Astrocyte (in vitro differentiated cells and primary cell): ENCODE measurements at places on chromosomes 3 and 15. TPM values are rescaled to one million over a fixed set of nuclear protein-coding genes. Genes with fewer than 3 reads are reported as not detected.

- H3K4me3 ChIP-seq, result no peak overlapping the region
- H3K27ac ChIP-seq, result no peak overlapping the region
- DNase-seq, result peak; percentile 63
- H3K36me3 ChIP-seq, result no peaks in the 10 kb centered on the region
These were observed 13.4 kb downstream of the TMEM207 start for GRCh38 chr3:190436331-190436730.

DNA sequence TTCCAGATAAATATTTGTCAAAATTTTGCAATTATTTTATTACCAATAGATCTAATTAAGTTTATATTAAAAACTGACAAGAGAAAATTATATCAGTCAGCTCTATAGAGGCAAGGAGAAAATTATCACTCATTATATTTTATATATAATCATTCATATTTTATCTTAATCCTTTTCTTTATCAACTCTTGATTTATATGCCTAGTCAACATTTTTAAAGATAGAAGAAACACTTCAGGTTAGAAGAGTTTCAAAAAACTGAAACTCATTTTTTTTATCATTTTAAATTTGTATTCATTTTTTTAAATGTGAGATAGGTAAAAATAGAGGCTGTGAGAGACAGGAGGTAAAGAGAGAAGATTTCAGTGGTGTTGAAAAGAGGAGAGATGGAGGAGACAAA is 217.3 kb upstream of the P2RY1 start:
- H3K4me1 ChIP-seq, result no peaks in the 10 kb centered on the region
- DNase-seq, result no peak
- no peaks in the 10 kb centered on the region for H3K36me3 ChIP-seq
- H3K27ac ChIP-seq, result no peak overlapping the region

- no peaks in the 10 kb centered on the region for H3K27me3 ChIP-seq
- no peak overlapping the region for H3K27ac ChIP-seq
- H3K4me1 ChIP-seq, result no peaks in the 10 kb centered on the region
- no peak overlapping the region for H3K4me3 ChIP-seq
- H3K36me3 ChIP-seq, result peaks cover 7% of the 10 kb centered on the region
- DNase-seq, result no peak
These were observed 10.5 kb downstream of the TTC23 start for GRCh38 chr15:99238849-99239248.

POMGNT2 gene
- total RNA-seq, result 13.0 and 13.7 TPM in 2 replicates

GRCh38 chr3:62233065-62233464 is 140.3 kb downstream of the FEZF2 start:
- H3K4me3 ChIP-seq, result no peak overlapping the region
- no peaks in the 10 kb centered on the region for H3K36me3 ChIP-seq
- no peak overlapping the region for H3K27ac ChIP-seq
- no peaks in the 10 kb centered on the region for H3K27me3 ChIP-seq

DNA sequence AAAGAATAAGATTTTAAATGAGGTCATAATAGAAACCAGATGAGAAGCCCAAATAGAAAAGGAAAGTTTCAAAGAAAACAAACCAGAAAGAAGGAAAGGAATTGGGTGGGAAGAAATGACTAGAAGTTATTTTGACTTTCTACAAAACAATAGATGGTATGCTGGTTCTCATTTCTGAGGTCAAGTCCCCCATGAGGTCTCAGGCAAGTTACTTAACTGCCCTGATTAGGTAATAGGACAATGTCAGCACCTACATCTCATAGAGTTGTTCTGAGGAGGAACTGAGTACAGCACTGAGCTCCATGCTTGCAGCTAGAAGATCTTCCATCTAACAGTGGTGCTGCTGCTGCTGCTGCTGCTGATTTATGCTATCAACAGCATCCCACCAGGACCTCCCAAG is 185.9 kb downstream of the ERC2 start:
- no peak overlapping the region for H3K27ac ChIP-seq
- H3K27me3 ChIP-seq, result peaks cover 32% of the 10 kb centered on the region
- no peak for DNase-seq
- H3K36me3 ChIP-seq, result no peaks in the 10 kb centered on the region
- no peaks in the 10 kb centered on the region for H3K4me1 ChIP-seq

CELF6 gene
- total RNA-seq, result 0.41 TPM in 1 of 2 replicates, not detected in the other

- H3K27me3 ChIP-seq, result no peaks in the 10 kb centered on the region
- no peak overlapping the region for H3K4me3 ChIP-seq
- DNase-seq, result no peak
- H3K4me1 ChIP-seq, result peaks cover 5% of the 10 kb centered on the region
These were observed 124.9 kb downstream of the PTPRG start for GRCh38 chr3:61686228-61686648.

RTP3 gene
- not detected in 2 replicates for total RNA-seq

VIPR1 gene
- total RNA-seq, result 0.68 TPM in 1 of 2 replicates, not detected in the other

ATP11B gene
- 42.8 and 43.9 TPM in 2 replicates for total RNA-seq

- no peaks in the 10 kb centered on the region for H3K27me3 ChIP-seq
- DNase-seq, result no peak
- no peak overlapping the region for H3K27ac ChIP-seq
- H3K4me1 ChIP-seq, result no peaks in the 10 kb centered on the region
- no peak overlapping the region for H3K4me3 ChIP-seq
These were observed 418.5 kb upstream of the GOLIM4 start for GRCh38 chr3:168514252-168514651.

DNA sequence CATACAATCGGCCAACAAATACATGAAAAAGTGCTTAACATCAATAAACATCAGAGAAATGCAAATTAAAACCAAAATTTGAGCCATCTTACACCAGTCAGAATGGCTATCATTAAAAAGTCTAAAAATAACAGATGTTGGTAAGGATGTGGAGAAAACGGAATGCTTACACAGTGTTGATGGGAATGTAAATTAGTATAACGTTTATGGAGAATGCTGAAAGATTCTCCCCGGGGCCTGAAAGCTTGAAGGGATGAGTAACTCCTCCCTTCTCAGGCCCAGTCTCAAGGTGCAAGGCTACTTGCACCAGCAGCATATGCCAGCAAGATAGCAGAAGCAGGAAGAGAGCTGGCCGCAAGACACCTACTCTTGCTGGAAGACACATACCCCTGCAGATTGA is 123.7 kb upstream of the NLGN1 start:
- no peaks in the 10 kb centered on the region for H3K36me3 ChIP-seq
- H3K4me1 ChIP-seq, result no peaks in the 10 kb centered on the region
- H3K27me3 ChIP-seq, result no peaks in the 10 kb centered on the region
- H3K27ac ChIP-seq, result no peak overlapping the region

DNA sequence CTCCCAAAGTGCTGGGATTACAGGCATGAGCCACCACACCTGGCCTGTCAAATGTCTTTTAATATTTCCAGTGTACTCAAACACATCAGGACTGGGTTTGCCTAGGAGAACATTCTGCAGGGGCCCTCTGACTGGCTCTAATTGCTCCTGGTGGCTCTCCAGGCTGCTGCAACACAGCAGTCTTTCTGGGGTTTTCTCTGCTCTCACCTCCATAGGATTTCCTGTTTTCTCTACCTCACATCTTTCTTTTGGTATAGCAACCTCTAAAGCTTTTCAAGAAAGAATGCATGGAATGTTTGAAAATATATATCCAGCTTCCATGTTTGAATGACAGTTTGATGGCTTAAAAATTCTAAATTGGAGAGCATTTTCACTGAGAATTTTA is 83.3 kb upstream of the IGSF10 start:
- H3K27ac ChIP-seq, result no peak overlapping the region

- no peaks in the 10 kb centered on the region for H3K36me3 ChIP-seq
- no peak for DNase-seq
- H3K27me3 ChIP-seq, result no peaks in the 10 kb centered on the region
- H3K27ac ChIP-seq, result peak overlapping the region; percentile 95
These were observed 481 bp upstream of the DYNC1LI1 start for GRCh38 chr3:32571192-32571485.

GRCh38 chr3:73259856-73260255 is 198.4 kb downstream of the EBLN2 start:
- DNase-seq, result peak; percentile 13
- no peak overlapping the region for H3K27ac ChIP-seq
- no peak overlapping the region for H3K4me3 ChIP-seq
- H3K4me1 ChIP-seq, result no peaks in the 10 kb centered on the region
- H3K27me3 ChIP-seq, result no peaks in the 10 kb centered on the region
- H3K36me3 ChIP-seq, result no peaks in the 10 kb centered on the region

FGF12 gene
- 1.4 and 1.8 TPM in 2 replicates for total RNA-seq

GOLGA8R gene
- total RNA-seq, result 1.6 and 2.8 TPM in 2 replicates

NMB gene
- 6.1 and 6.4 TPM in 2 replicates for total RNA-seq

SGO1 gene
- total RNA-seq, result 1.9 and 3.0 TPM in 2 replicates

DNA sequence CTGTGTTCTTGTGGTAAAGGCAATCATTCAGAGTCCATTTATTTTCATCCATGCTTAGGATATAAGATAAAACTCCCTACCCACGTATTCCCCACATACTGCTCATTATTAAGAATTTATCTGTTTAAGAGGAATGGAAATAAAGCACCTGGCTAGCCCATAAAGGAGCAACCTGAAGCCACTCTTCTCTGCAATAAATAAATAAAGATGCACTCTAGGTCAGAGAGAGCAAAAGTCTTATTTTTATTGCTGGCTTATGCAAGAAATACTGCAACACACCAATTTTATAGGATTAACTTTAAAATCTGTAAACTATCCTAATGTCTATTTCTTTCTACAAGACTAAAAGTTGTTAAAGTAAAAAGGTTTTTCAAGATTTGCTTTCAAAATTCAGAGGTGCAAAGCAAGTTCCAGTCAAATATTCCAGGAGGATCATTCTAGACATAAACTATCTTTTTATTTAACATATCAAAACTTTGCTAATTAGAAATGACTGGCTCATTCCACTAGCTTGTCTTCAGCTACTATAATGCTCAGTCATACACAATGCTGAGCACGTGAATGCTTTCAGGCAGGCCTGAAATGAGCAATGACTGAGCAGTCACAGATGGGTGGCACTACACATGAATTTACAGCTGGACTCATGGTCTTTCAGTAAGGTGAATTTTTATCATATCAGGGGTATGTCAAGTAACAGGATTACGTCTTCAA is 7.1 kb downstream of the TJP1 start:
- H3K4me3 ChIP-seq, result no peak overlapping the region
- no peaks in the 10 kb centered on the region for H3K27me3 ChIP-seq
- H3K36me3 ChIP-seq, result no peaks in the 10 kb centered on the region

- no peaks in the 10 kb centered on the region for H3K36me3 ChIP-seq
- no peaks in the 10 kb centered on the region for H3K27me3 ChIP-seq
- DNase-seq, result no peak
- no peak overlapping the region for H3K4me3 ChIP-seq
These were observed 40.8 kb downstream of the CA12 start for GRCh38 chr15:63340878-63341277.

DNA sequence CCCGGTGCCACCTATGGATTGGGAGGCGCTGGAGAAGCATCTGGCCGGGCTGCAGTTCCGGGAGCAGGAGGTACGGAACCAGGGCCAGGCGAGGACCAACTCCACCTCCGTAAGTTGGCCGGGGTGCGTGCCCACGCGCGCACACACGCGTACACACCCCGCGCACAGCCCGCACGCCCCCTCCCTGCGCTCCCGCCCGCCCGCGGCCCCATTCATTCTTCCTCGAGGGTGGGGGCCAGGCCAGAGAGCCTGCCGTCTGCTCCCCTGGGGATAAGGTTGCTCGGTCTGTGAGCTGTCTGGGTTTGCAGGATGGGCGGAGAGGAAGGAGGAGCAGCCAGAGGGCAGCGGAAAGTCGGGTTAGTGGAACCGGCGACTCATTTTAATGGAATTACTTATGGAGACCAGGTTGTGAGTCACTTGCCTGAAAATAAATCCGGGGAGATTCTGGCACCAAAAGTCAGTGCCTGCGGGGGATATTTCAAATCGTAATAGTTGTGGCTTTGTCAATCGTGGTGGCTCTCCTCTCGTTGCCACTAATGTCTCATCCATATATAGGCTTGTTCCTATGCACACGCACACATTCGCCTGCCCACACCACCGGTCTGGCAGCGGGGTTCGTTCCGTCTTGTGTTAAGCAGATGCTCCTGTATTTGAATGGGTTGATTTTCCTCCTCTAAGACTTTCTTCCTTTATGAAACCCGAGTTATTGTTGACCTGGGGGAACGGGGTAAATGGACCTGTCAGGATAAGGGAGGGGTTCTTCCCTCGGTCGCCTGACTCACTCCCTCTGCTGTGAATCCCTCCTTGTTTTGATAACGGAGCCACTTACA is 223.4 kb upstream of the IL12A start:
- H3K27me3 ChIP-seq, result no peaks in the 10 kb centered on the region
- peak overlapping the region; percentile 98 for H3K27ac ChIP-seq
- peak; percentile 99 for DNase-seq
- peak overlapping the region; percentile 82 for H3K4me3 ChIP-seq
- peaks cover 19% of the 10 kb centered on the region for H3K4me1 ChIP-seq

DNA sequence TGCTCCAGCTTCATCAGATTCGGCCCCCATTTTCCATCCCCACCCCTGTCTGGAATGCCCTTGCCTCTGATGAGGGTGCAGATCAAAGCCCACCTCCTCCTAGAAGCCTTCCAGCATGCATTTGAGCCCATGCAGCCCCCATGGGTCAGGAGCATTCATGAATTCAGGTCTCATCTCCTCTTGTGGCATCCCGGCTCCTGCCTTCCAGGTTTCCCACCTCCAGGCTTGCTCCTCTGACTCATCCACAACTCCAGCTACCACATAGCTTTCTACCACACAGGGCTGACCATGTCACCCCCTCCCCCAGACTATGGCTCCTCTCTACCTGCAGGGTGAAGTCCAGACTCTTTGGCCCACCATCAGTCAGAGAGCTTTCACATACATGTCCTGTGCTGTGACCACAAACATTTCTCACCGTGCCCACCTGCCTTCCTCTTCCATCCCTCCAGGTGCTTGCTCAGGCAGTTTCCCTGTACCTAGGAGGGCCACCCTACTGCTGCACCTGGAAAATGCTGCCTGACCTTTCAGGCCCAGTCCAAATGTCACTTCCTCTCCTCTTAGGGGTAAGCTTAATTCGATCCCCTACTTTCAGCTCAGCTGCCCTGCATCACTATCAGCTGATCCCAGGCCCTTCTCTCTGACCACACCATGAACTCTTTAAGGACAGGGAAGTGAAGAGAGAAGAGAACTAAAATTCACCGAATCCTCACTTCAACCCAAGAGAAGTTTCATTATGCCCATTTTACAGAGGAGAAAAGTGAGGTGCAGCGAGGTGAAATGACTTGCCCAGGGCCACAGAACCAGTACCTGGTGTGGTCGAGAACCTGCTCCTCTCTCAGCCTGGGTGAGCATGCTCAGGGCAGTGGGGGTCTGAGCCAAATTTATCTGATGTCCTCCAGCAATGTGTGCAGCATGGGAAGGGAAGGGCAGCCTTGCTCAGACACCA is 13.7 kb upstream of the FGD5 start:
- DNase-seq, result no peak
- H3K27me3 ChIP-seq, result peaks cover 33% of the 10 kb centered on the region
- H3K27ac ChIP-seq, result no peak overlapping the region
- no peaks in the 10 kb centered on the region for H3K36me3 ChIP-seq
- no peak overlapping the region for H3K4me3 ChIP-seq

GRCh38 chr3:74601793-74602192 is 12.7 kb downstream of the CNTN3 start:
- H3K4me3 ChIP-seq, result no peak overlapping the region
- H3K4me1 ChIP-seq, result no peaks in the 10 kb centered on the region
- no peak for DNase-seq
- no peaks in the 10 kb centered on the region for H3K36me3 ChIP-seq
- H3K27me3 ChIP-seq, result no peaks in the 10 kb centered on the region
- H3K27ac ChIP-seq, result no peak overlapping the region

ARMC8 gene
- total RNA-seq, result 33.2 and 36.5 TPM in 2 replicates

- H3K27ac ChIP-seq, result no peak overlapping the region
- no peak for DNase-seq
- no peaks in the 10 kb centered on the region for H3K36me3 ChIP-seq
- no peak overlapping the region for H3K4me3 ChIP-seq
These were observed 12.0 kb upstream of the PAQR9 start for GRCh38 chr3:142975316-142975995.
